Keratinocyte (primary cell): ENCODE measurements at places on chromosomes 16 and 17. TPM values are rescaled to one million over a fixed set of nuclear protein-coding genes. Genes with fewer than 3 reads are reported as not detected.

- H3K27me3 ChIP-seq, result no peaks in the 10 kb centered on the region
- H3K4me3 ChIP-seq, result no peak overlapping the region
- H3K4me1 ChIP-seq, result peaks cover 25% of the 10 kb centered on the region
- no peak overlapping the region for H3K27ac ChIP-seq
Observed at GRCh38 chr17:57938061-57938502, 17.1 kb downstream of the CUEDC1 start.

- no peak overlapping the region for H3K27ac ChIP-seq
- peaks cover 14% of the 10 kb centered on the region for H3K4me1 ChIP-seq
- DNase-seq, result no peak
- no peaks in the 10 kb centered on the region for H3K27me3 ChIP-seq
- no peaks in the 10 kb centered on the region for H3K36me3 ChIP-seq
- H3K4me3 ChIP-seq, result no peak overlapping the region
Observed at GRCh38 chr17:27547301-27547683, 83.7 kb upstream of the LGALS9 start.

DNA sequence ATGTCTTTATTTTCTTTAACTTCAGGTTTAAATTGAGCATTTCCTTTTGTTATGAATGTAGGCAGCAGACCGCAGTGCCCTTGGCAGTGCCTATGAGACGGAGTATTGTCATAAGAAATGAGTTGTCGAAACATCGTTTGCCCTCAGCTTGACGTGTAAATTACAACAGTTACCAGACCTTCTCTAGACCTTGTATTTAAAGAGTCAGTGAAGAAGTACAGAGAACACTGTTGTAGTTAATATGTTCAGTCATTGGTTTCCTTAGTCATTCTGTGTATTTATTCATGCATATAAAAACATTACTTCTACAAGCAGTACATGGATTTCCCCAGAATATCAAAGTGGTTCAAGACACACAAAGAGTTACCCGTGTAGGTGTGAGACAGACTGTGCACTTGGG, 19.0 kb downstream of the IRF8 start:
- H3K27me3 ChIP-seq, result no peaks in the 10 kb centered on the region
- H3K36me3 ChIP-seq, result no peaks in the 10 kb centered on the region
- DNase-seq, result no peak

DNA sequence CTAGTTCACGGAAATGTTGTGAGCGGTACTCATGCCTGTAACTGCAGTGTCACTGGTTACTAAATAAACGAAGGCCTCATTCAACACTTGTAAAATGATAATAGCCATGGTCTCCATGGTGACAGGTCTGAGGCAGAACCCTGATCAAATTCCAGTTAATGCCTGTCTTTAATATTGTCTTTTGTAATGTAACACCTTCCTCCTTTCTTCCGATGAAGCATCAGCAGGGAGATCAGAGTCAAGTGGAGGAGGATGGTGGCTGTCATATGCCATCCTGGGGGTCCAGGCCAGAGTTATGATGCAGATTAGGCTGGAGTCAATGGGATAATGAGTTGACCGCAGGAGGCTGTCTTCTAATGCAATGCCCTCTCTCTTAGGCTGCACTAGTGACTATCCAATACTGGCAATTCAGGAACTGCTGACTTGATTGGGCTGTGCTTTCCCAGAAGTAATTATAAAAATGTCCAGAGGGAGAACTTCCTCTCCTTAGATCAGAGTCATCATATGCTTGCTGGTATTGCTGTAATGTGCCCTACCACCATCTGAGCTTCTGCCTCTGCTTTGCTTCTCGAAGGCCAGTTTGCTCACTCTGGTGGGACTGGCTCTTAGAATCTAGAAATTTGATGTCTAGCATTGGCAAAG, 419.1 kb downstream of the CA10 start:
- H3K36me3 ChIP-seq, result no peaks in the 10 kb centered on the region
- no peaks in the 10 kb centered on the region for H3K27me3 ChIP-seq
- H3K4me1 ChIP-seq, result no peaks in the 10 kb centered on the region
- DNase-seq, result no peak

GRCh38 chr16:2009164-2009711, 383 bp downstream of the ZNF598 start:
- no peaks in the 10 kb centered on the region for H3K27me3 ChIP-seq
- H3K4me1 ChIP-seq, result peaks cover 34% of the 10 kb centered on the region
- peak overlapping the region; percentile 71 for H3K4me3 ChIP-seq
- no peak for DNase-seq
- peaks cover 6% of the 10 kb centered on the region for H3K36me3 ChIP-seq

GRCh38 chr16:10849736-10850477, 27.1 kb upstream of the CIITA start:
- H3K27ac ChIP-seq, result no peak overlapping the region
- no peaks in the 10 kb centered on the region for H3K36me3 ChIP-seq
- DNase-seq, result no peak
- no peaks in the 10 kb centered on the region for H3K27me3 ChIP-seq
- no peak overlapping the region for H3K4me3 ChIP-seq

DNA sequence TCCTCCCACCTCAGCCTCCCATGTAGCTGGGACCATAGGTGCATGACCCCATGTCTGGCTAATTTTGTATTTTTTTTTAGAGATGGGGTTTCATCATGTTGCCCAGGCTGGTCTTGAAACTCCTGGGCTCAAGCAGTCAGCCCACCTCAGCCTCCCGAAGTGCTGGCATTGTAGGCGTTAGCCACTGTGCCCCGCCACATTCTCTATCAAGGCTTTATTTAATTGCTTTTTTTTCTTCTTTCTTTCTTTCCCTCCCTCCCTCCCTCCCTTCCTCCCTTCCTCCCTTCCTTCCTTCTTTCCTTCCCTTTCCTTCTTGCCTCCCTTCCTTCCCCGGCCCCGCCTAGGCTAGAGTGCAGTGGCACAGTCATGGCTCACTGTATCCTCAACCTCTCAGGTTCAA, 23.7 kb downstream of the RSPRY1 start:
- no peak overlapping the region for H3K4me3 ChIP-seq
- peaks cover 24% of the 10 kb centered on the region for H3K36me3 ChIP-seq
- H3K27me3 ChIP-seq, result no peaks in the 10 kb centered on the region
- DNase-seq, result no peak

- H3K36me3 ChIP-seq, result no peaks in the 10 kb centered on the region
- H3K27ac ChIP-seq, result no peak overlapping the region
- H3K4me3 ChIP-seq, result no peak overlapping the region
- DNase-seq, result no peak
- no peaks in the 10 kb centered on the region for H3K27me3 ChIP-seq
Observed at GRCh38 chr16:11315510-11315909, 29.7 kb upstream of the RMI2 start.

DNA sequence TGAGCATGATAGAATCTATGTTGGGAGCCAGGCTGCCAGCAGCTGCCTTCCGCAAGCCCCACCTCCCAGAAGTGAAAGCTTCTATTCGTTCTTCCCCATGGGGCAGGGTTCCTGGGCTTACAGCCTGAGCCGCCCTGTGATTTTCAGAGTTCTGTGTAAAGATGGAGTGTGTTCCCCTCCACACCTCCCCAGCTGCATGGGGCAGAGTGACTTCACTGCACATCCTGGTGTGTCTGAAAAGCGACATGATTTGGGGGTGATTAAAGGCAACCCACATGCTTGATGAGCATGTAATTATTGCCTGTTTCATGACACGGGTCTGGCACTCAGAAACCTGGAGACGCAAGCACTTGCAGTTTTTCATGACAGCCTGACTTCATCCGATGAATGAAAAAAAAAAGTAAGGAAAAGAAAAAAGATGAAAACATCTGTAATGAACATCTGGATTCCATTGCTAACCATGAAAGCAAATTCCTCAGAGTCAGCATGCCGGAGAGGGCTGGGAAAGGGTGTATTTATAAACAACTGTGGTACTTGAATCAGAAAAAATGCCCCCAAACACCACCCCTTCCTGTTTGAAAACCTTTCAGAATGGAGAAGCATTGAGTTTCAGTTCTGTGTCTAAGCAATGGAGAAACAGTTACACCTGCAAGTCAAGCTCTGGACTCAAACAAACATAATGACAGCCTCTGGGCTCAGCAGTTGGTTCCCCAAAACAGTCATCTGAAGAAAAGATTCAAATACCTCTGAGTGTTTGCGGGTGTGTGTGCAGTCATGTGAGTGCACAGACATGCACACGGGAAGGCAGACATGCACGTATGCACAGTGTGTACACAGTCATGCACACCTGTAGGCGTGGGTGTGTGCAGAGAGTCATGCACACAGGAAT, 266.0 kb downstream of the ENGASE start:
- no peak overlapping the region for H3K27ac ChIP-seq
- no peak for DNase-seq
- H3K27me3 ChIP-seq, result no peaks in the 10 kb centered on the region
- peaks cover 6% of the 10 kb centered on the region for H3K4me1 ChIP-seq

GRCh38 chr17:78133971-78134898, 3.7 kb downstream of the TMC8 start:
- DNase-seq, result no peak
- H3K4me1 ChIP-seq, result peaks cover 10% of the 10 kb centered on the region
- H3K27ac ChIP-seq, result no peak overlapping the region
- peaks cover 31% of the 10 kb centered on the region for H3K27me3 ChIP-seq

- no peak overlapping the region for H3K27ac ChIP-seq
- H3K36me3 ChIP-seq, result no peaks in the 10 kb centered on the region
- no peaks in the 10 kb centered on the region for H3K4me1 ChIP-seq
- no peak for DNase-seq
- H3K4me3 ChIP-seq, result no peak overlapping the region
Observed at GRCh38 chr17:40945414-40945813, 8.0 kb upstream of the KRT23 start.

- no peak overlapping the region for H3K4me3 ChIP-seq
- DNase-seq, result no peak
- H3K4me1 ChIP-seq, result no peaks in the 10 kb centered on the region
- no peak overlapping the region for H3K27ac ChIP-seq
- H3K27me3 ChIP-seq, result peaks cover 4% of the 10 kb centered on the region
Observed at GRCh38 chr16:56300891-56301850, 109.9 kb downstream of the GNAO1 start.

DNA sequence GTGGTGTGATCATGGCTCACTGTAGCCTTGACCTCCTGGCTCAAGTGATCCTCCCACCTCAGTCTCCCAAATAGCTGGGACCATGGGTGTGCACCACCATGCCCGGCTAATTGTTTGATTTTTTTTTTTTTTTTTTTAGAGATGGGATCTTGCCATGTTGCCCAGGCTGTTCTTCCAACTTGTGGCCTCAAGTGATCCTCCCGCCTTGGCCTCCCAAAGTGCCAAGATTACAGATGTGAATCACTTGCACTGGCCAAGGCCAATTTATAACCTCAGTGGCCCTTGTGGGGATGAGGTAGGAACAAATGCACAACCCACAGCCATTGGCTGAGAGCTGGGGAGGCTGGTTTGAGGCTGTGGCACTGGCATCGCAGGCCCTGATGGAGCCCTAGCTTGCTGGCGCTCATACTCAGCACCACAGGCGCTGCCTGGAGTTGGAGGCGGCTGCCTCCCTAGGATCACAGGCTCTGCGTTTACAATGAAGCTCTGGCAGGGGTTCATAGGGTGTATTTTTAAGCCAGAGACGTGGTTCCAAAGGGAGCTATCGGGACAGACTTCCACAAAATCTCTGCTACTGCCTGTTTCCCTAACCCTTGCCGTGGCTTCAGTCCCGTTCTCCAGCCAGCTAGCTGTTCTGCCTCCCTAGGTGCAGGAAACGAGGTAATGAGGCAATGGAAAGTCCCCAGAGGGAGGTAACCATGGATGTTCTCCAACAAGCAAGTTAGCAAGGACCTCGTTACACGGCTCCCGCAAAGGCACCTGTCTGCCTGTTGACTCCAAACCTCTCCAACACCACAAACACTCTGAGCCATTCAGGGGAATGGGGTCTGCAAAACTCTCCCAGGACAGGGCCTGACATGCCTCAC, 2.9 kb downstream of the ABCA3 start:
- DNase-seq, result no peak
- peaks cover 7% of the 10 kb centered on the region for H3K4me1 ChIP-seq
- peaks cover 31% of the 10 kb centered on the region for H3K27me3 ChIP-seq
- no peak overlapping the region for H3K27ac ChIP-seq

DNA sequence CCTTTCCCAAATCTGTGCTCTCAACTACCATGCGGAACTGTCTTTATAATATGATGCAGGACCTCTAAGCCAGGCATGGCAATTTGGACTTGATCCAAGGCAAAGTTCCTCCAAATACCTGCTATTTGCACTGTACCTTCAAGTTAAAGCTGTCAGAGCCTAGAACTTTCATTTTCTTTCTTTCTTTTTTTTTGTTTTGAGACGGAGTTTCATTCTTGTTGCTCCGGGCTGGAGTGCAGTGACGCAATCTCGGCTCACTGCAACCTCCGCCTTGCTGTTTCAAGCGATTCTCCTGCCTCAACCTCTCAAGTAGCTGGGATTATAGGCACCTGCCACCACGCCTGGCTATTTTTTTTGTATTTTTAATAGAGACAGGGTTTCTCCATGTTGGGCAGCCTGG, 51.7 kb downstream of the ARHGAP27 start:
- H3K4me1 ChIP-seq, result peaks cover 23% of the 10 kb centered on the region
- H3K27me3 ChIP-seq, result no peaks in the 10 kb centered on the region
- H3K36me3 ChIP-seq, result no peaks in the 10 kb centered on the region
- DNase-seq, result no peak
- no peak overlapping the region for H3K27ac ChIP-seq
- no peak overlapping the region for H3K4me3 ChIP-seq

- DNase-seq, result no peak
- no peaks in the 10 kb centered on the region for H3K27me3 ChIP-seq
- peak overlapping the region; percentile 68 for H3K4me3 ChIP-seq
- no peaks in the 10 kb centered on the region for H3K36me3 ChIP-seq
Observed at GRCh38 chr17:42653179-42654124, 5.6 kb upstream of the TUBG2 start.

GRCh38 chr17:56393156-56393555, 200.3 kb upstream of the NOG start:
- no peak overlapping the region for H3K27ac ChIP-seq
- no peak for DNase-seq
- H3K36me3 ChIP-seq, result no peaks in the 10 kb centered on the region
- no peaks in the 10 kb centered on the region for H3K27me3 ChIP-seq
- H3K4me3 ChIP-seq, result no peak overlapping the region
- H3K4me1 ChIP-seq, result no peaks in the 10 kb centered on the region

DNA sequence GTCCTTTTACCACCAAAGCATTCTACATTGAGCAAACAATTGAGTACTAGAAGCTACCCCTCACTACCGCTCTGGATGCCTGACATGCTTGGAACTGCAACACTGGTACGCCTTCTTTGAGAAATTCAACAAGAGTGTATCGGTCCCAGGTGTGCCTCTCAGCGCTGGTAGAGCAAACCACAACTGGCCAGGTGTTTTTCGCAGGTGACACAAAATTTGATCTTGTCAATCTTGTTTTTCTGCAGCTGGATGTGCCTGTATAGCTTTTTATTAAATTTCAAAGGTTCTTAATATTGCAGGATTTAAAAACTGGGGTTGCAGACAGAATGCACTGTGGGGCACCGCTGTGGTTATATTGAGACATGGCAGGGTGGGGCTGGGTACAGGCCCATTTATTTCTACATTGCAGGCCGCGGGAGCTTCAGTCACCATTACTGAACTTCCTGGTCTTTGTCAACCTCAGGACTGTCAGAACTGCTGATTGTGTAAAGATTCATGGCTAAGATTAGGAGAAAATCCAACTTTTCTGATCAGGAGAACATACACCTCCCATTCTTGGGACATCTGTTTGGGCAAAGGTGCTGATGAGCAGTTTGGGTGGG, 4.5 kb upstream of the SNX20 start:
- no peak overlapping the region for H3K4me3 ChIP-seq
- no peaks in the 10 kb centered on the region for H3K36me3 ChIP-seq
- H3K27ac ChIP-seq, result no peak overlapping the region
- no peak for DNase-seq
- no peaks in the 10 kb centered on the region for H3K27me3 ChIP-seq

GRCh38 chr16:29943846-29944799, 17.8 kb upstream of the TMEM219 start:
- H3K36me3 ChIP-seq, result no peaks in the 10 kb centered on the region
- peak overlapping the region; percentile 92 for H3K27ac ChIP-seq
- H3K4me1 ChIP-seq, result peaks cover 15% of the 10 kb centered on the region
- no peaks in the 10 kb centered on the region for H3K27me3 ChIP-seq
- DNase-seq, result peak; percentile 95

HOXB13 gene
- not detected in 3 replicates for polyA plus RNA-seq

C17orf78 gene
- not detected in 3 replicates for polyA plus RNA-seq

SEPTIN12 gene
- polyA plus RNA-seq, result not detected in 3 replicates

CCDC144A gene
- polyA plus RNA-seq, result 0.26 to 0.53 TPM (median 0.30 TPM) in 3 replicates

SPECC1 gene
- 20.6 to 27.4 TPM (median 20.9 TPM) in 3 replicates for polyA plus RNA-seq
